ENCODE measurements at places on chromosomes 11 and 22. TPM values are rescaled to one million over a fixed set of nuclear protein-coding genes. Genes with fewer than 3 reads are reported as not detected.
A peak's percentile ranks its signal among the peaks of the same experiment; 100 is the strongest.

DNA sequence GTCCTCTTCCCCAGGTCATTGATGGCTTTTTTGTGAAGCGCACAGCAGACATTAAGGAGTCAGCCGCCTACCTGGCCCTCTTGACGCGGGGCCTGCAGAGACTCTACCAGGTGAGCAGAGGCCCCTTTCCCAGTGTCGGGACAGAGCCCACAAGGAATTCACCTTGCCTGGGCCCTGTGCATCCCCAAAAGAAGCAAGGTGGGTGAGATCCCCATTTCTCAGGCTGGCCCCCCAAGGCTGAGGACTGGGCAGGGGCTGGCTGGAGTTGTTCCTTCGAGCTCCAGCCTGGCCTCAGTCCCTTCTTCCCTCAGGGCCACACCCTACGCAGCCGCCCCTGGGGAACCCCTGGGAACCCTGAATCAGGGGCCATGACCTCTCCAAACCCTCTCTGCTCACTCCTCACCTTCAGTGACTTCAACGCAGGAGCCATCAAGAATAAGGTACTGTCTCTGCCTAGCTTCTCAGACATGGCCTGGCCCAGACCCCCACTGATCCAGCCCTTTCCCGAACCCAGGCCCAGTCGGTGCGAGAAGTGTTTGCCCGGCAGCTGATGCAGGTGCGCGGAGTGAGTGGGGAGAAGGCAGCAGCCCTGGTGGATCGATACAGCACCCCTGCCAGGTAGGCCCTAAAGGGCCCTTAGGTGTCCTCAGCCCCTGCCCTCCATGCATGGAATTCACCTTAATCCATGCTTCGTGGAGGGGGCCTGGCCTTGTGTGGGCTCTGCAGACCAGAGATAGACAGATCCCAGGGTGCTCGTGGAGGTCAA, 4.7 kb downstream of the MUS81 start:
- no peak for DNase-seq

DNA sequence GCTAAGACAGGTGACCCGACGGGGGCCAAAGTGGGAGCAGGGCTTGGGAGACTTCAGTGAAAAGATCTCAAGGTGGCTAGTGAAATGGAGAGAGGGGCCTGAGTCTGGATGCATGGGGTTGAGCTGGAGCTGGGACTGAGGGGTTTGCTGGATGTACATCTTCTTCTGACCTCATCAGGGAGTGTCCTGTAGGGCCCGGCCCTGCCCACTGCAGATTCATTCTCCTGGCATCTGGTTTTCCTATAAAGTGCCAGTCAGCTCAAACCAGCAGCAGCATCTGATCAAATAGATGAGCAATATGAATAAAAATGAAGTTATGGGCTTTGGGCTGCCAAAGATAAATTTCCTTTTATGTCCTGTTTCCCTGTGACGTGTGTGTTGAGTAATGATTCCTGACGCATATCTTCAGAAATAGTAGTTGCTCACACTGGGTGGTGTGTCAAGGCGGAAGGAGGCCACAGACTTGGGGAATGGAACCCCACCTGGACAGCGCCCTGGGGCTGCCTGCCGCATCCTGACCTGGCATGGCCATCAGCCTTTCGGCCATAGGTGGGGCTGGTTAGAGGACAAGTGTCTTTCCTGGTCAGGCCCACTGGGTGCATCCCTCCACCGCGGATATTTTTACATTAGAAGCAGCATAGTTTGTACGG, 135.4 kb downstream of the OSBP2 start:
- DNase-seq = no peak

- DNase-seq = peak; percentile 68
Measured at GRCh38 chr11:3853899-3854659, 1.4 kb upstream of the STIM1 start.

MAP6 gene
- not detected for total RNA-seq

Data from activated naive CD8-positive, alpha-beta T cell treated with anti-CD3 and anti-CD28 coated beads, Interleukin-2, amount 10 ng/mL, durations not matched to agents 7 days and 5 days (primary cell).